ENCODE measurements at places on chromosomes 3 and 15.

DNA sequence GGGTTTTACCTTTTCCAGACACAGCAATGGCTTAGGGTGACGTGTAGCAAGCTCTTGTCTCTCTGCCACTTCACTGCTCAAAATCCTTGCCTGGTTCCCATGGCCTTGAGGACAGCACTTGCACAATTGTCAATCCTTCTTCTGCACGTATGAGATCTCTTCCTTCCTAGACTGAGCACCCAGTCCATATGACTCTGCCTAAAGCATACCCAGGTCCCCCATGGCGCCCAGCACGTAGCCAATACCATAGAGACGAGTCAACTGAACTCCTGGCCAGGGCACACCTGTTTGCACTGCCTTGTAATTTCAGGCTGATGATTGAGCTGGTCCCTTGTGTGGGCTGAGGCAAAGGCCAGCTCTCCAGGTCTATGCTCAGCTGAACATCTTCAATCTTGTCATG lies 23.3 kb downstream of the SCN5A start:
- no peak overlapping the region for H3K27ac ChIP-seq
- DNase-seq, result no peak
- H3K4me1 ChIP-seq, result no peaks in the 10 kb centered on the region
- H3K27me3 ChIP-seq, result no peaks in the 10 kb centered on the region
- no peak overlapping the region for H3K4me3 ChIP-seq

DNA sequence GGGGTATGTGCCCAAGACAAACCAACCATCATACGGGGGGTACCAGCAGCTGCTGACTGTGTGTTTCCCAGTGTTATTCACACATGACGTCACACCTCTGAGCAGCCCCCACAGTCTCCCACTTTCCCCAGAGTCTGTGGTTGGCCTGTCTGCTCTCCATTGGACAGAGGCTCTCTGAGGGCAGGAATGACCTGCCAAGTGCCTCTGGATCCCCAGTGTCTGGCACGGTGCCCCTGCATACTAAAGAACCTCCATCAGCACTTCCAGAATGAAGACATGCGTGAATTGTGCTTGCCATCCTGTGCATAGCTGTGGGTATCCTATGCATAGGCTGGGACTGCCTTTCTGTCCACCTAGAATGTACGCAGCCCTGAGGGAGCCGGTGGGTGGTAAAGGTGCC lies 3.5 kb upstream of the CCDC9B start:
- peaks cover 8% of the 10 kb centered on the region for H3K4me1 ChIP-seq
- H3K4me3 ChIP-seq, result no peak overlapping the region
- no peak for DNase-seq
- no peak overlapping the region for H3K27ac ChIP-seq

DNA sequence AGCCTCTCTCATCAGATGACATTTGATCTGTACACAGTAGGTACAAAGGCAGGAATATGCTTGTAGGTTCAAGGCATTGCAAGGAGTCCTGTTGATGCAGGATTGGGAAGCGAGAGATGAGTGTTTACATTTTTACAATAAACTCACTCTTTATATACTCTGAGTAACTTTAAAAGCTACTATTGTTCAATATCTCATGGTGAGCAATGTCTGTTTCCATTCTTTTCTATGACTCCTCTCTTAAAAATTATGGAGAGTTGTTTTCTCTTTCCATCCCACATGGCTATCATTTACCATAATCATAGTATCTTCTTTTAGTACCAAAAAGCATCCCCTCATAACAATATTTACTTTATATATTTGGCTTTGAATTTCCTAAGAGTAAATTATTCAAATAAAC lies 314.0 kb upstream of the CDIN1 start:
- H3K4me1 ChIP-seq, result no peaks in the 10 kb centered on the region
- H3K27me3 ChIP-seq, result no peaks in the 10 kb centered on the region
- no peak overlapping the region for H3K27ac ChIP-seq
- no peak for DNase-seq
- H3K36me3 ChIP-seq, result no peaks in the 10 kb centered on the region
- no peak overlapping the region for H3K4me3 ChIP-seq

DNA sequence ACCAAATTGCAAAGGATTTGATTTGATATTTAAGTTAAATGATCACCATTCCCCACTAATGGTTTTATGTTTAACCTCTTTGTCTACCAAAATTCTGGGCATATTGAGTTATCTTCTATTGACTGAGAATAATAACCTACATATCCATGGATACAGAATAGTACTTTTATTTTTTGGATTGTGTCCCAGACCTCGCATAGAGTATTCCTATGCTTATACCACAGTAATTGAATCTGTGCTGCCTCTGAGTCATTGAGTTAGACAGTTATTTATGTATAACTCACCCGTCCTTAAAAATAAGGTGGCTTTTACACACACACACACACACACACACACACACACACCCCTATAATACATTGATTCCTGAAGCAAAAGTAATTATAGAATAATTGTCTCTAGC lies 690.1 kb upstream of the BCHE start:
- H3K27me3 ChIP-seq, result no peaks in the 10 kb centered on the region
- H3K4me3 ChIP-seq, result no peak overlapping the region
- H3K36me3 ChIP-seq, result no peaks in the 10 kb centered on the region
- no peaks in the 10 kb centered on the region for H3K4me1 ChIP-seq
- H3K27ac ChIP-seq, result no peak overlapping the region

- DNase-seq, result no peak
- no peaks in the 10 kb centered on the region for H3K36me3 ChIP-seq
- no peak overlapping the region for H3K4me3 ChIP-seq
- H3K27me3 ChIP-seq, result no peaks in the 10 kb centered on the region
- H3K27ac ChIP-seq, result no peak overlapping the region
Observed at GRCh38 chr3:53354945-53355498, 7.7 kb upstream of the DCP1A start.

DNA sequence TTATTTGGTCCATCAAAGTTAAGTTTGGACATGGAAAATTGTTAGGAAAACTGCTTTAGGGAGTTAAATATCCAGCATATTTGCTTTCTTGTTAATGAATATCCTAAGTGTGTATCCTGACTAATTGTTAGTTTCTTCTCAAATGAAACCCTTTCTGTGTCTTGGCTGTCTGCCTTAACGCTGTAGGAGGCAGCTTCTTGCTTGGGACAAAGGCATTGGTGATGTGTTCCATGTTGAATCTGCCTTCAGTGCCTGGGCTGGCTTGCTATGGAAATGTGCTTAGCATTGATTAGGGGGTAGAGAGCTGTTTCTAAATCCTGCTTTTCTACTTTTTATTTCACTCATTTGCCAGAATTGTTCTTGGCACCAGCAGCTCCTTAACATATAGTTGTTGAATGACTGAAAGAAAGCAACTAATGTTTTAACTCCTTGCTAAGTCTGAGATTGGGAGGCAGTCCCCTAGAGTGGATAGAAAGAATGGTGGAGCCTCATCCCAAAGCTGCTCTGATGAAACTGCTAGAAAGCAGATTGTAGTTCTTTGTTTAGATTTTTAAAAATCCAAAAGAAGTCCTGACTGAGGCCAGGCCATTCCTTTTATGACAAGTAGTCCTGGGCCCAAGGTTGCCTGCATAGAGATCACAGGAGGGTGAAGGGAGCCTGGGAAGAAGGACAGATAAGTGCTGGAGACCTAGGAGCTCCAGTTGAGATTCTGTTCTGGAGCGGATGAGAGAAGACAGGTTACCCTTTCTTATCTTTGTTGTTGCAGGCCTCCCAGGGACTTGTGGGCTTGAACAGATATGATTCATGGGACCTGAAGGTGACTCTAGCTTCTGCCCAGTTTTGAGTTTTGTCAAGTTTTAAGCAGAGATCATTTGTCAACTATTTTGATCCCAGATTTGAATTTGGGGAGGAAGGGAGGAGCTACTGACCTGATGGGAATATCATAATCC lies 39.3 kb downstream of the OXNAD1 start:
- H3K27ac ChIP-seq, result no peak overlapping the region
- no peak for DNase-seq
- peak overlapping the region; percentile 24 for H3K4me3 ChIP-seq
- H3K27me3 ChIP-seq, result no peaks in the 10 kb centered on the region

- peaks cover 34% of the 10 kb centered on the region for H3K4me1 ChIP-seq
- no peak overlapping the region for H3K4me3 ChIP-seq
- no peaks in the 10 kb centered on the region for H3K27me3 ChIP-seq
Observed at GRCh38 chr3:43177085-43177484, 71.2 kb upstream of the POMGNT2 start.

GRCh38 chr3:146110161-146110560 lies 50.8 kb downstream of the PLOD2 start:
- H3K27ac ChIP-seq, result no peak overlapping the region
- no peaks in the 10 kb centered on the region for H3K27me3 ChIP-seq
- H3K4me1 ChIP-seq, result no peaks in the 10 kb centered on the region
- H3K4me3 ChIP-seq, result no peak overlapping the region

DNA sequence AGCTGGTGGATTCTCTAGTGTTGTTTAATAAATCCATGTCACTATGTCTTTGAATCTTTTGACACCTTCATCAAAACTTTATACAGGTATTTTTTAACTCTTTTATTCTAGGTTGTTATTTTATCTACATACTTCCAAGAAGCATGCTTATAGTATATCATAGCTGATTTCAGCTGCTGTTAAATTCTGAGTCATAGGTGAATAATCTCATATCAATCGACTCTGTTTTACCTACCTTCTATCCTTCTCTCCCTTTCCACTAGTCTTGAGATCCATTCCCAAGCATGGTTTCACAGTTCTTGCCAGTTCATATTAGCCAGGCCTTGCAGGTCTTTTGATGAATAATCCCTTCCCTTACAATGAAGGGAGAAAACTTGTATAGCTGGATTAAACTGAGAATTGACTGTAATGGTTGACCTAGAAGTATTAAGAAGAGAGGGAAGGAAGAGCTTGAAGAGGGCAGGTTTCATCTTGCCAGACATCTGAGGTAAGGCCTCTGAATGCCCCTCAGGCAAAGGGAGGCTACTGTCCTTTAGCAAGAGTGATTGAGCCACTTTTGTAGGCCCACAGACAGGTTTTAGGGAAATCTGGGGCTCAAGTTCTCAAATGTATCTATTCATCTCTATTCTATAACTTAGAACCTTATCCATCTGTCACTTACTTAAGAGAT lies 146.4 kb downstream of the EPHA6 start:
- H3K27me3 ChIP-seq, result no peaks in the 10 kb centered on the region
- no peak for DNase-seq
- no peaks in the 10 kb centered on the region for H3K36me3 ChIP-seq
- no peaks in the 10 kb centered on the region for H3K4me1 ChIP-seq

GRCh38 chr3:8256441-8257071 lies 245.1 kb upstream of the LMCD1 start:
- no peak for DNase-seq
- H3K4me3 ChIP-seq, result no peak overlapping the region
- no peaks in the 10 kb centered on the region for H3K27me3 ChIP-seq
- H3K4me1 ChIP-seq, result no peaks in the 10 kb centered on the region
- no peak overlapping the region for H3K27ac ChIP-seq
- H3K36me3 ChIP-seq, result no peaks in the 10 kb centered on the region

DNA sequence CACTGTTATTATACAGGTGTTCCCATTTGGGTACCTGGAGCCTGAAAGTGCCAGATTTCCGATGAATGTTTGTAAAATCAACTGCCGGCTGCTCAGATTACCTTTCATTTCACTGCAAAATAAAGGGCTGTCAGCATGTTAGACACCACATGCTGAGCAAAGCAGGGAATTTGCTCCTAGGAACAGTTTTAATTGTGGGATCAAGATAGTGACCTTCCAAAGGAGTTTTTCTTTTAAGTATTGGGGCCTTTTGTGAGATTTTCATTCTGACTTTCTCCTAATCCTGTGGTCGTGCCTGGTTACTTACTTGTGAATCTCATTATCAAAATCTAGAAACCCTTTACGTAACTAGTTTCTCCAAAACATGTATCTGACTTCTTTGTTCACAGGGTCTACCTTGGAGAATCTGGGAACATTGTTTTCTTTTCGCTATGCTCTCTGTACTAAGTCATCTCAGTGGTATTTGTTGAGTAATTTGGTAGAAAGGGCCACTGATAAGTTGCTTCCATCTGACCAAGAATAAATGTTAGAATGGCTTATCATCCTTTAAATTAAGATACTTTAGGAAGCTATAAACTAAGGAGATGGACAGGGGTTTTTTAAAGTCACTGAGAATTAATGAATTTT lies 40.8 kb upstream of the LRTM1 start:
- no peaks in the 10 kb centered on the region for H3K27me3 ChIP-seq
- no peak for DNase-seq
- no peaks in the 10 kb centered on the region for H3K4me1 ChIP-seq
- no peak overlapping the region for H3K4me3 ChIP-seq
- no peaks in the 10 kb centered on the region for H3K36me3 ChIP-seq

- H3K27me3 ChIP-seq, result no peaks in the 10 kb centered on the region
- no peak overlapping the region for H3K4me3 ChIP-seq
- H3K4me1 ChIP-seq, result no peaks in the 10 kb centered on the region
- DNase-seq, result no peak
Observed at GRCh38 chr3:10170915-10171478, 6.3 kb downstream of the IRAK2 start.

- no peaks in the 10 kb centered on the region for H3K4me1 ChIP-seq
- DNase-seq, result no peak
- peak overlapping the region; percentile 7 for H3K27ac ChIP-seq
- no peak overlapping the region for H3K4me3 ChIP-seq
Observed at GRCh38 chr3:146157325-146158060, 3.5 kb downstream of the PLOD2 start.

DNA sequence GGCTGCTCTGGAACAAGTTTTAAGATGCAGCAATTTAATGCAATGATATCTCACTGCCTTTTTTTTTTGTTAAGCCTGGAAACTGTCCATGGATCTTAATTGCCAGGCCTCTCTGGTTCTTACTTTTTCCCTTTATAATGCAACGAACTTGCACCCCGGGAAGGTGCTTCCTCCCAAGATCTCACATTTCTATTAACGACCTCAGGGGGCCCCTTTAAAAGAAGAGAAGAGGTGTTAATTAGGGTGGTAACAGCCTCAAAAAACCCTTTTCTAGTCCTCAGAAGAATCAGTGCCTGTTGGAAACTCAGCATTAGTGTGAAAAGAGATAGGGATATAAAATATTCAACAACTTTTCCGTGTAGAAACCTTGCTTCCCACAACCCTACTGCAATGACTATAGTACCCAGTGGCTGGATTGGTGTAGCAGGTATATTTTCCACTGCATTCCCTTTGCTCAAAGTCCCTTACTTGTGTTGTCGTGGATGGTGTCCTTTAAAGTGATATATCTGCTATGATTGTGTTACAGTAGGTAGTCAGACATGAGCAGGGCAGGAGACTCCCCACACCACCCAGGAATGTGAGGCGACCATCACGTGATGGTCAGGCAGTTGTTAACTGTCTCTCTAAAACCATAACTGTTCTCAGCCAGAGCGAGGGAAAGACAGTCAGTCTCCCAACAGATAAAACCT lies 121.8 kb downstream of the CTNNB1 start:
- no peaks in the 10 kb centered on the region for H3K36me3 ChIP-seq
- H3K27ac ChIP-seq, result no peak overlapping the region
- H3K27me3 ChIP-seq, result no peaks in the 10 kb centered on the region
- H3K4me3 ChIP-seq, result no peak overlapping the region

DNA sequence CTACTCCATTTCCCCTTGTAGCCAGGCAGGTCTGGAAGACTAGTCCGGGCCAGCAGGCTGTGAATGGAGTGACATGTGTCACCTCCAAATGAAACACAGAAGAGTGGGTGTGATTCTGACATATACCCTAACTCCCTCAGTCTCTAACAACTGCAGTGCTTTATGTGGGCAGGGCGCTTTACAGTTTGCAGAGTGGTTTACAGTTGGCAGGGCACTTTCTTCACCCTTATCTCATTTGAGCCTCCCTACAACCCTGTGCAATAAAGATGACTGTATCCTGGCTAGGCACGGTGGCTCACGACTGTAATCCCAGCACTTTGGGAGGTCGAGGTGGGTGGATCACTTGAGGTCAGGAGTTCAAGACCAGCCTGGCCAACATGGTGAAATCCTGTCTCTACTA lies 176.3 kb downstream of the RAB11A start:
- H3K36me3 ChIP-seq, result no peaks in the 10 kb centered on the region
- no peak overlapping the region for H3K27ac ChIP-seq
- DNase-seq, result no peak
- no peaks in the 10 kb centered on the region for H3K27me3 ChIP-seq

GRCh38 chr3:37621771-37622170 lies 239.9 kb upstream of the CTDSPL start:
- no peaks in the 10 kb centered on the region for H3K4me1 ChIP-seq
- no peak for DNase-seq
- H3K36me3 ChIP-seq, result no peaks in the 10 kb centered on the region
